ENCODE measurements at places on chromosomes 2 and 18.

DNA sequence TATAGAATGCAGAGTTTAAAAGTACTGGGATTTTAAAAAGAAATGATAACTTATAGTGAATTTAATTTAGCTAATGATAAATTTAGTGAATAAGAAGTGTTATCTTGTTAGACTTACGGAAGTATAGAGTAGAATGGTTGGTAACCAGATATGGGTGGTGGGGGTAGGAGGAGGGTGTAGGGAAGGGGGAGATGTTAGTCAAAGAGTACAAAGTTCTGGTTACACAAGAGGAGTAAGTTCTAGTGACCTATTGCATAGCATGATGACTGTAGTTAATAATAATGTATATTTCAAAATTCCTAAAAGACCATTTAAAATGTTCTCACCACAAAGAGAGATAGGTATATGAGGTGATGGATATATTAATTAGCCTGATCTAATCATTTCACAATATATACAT, 184.8 kb upstream of the STON1 start:
- DNase-seq = no peak

DNA sequence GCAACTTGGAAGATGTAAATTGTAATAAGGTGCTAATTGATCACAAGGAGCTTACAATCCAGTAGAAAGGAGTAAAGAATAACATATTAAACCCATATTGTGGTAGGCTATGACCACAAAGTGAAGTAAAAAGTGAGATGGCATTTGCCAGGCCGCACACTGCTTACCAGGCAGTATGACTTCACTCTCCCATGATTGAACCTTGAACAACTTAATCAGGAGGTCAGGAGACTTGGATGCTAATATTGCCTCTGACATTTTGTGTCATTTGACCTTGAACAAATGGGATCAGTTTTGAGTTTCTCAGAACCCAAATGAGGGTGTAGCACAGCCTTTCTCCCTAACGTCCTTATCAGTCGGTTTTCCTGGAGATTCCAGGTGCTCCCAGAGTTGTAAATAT, 44.0 kb downstream of the SLC9A2 start:
- no peak for DNase-seq

GRCh38 chr18:44744161-44745121, 63.8 kb downstream of the SETBP1 start:
- DNase-seq = no peak

GRCh38 chr2:24652265-24653182, 140.7 kb downstream of the PTRHD1 start:
- DNase-seq = no peak

GRCh38 chr2:17958466-17959092, 80.1 kb downstream of the KCNS3 start:
- no peak for DNase-seq

DNA sequence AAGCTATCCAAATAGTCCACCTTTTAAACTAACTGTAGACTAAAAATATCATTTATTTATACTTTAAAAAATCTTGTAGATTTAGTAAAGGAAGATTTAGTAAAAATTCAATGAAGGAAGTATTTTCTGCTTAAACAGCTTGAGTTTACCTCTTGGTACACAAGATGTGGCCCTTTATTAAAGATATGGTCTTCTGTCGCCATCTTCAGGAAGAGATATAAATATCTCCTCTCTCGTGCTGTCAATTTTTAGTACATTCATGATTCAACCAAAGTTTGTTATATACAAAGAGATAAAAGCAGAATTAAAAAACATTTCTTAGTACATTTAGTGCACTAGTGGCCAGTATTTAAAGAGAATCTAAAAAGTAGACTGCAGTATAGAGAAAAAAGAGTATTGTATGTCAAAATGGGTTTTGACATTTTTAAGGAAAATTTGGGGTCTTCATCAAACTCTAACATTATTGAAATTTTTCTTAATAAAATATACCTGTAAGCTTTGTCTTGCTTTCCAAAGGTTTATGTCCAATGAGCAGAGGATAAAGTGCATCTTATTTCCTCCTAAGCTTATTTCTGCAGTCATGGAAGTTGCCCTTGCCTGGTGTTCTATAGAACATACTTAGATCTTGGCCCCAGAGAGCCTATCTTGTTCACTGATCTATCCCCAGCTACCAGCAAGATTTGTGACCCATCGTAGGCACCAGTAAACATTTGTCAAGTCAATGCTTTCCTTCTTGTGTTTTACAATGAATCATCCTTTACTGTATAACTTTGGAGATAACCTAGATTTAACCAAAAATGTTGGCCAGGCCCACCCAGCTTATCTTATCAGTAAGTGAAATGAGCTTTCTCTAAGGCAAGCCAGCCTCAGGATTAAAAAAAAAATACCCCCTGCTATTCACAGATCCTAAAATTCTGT, 18.5 kb upstream of the EML6 start:
- DNase-seq = no peak

- DNase-seq = no peak
Observed at GRCh38 chr2:134041877-134042276, 212.0 kb upstream of the MGAT5 start.

DNA sequence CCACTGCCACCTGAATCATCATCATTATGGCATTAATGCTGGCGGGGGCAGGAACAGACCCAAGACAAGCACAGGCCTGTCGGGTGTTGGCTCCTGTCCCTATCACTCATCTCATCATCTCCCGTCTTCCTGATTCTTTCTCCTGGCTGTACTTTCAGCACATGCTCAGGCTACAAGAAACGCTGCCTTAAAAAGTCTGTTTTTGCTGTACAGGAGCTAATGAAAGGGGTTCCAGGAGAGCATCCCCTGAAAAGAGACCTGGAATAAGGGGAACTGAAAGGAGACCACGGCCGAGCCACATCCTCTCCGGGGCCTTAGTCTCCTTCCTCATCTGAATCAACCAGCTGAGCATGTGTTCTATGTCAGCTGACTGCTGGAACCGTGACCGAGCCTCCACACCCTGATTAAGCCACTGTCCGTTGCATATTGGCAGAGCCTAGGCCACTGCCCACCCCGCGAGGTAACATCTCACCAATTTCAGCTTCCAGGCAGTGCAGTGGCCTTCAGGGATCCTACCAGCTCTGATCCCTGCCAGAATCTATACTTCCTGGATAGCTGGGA, 62.6 kb downstream of the DNMT3A start:
- no peak for DNase-seq

GRCh38 chr18:76553715-76554546, 58.9 kb upstream of the ZNF516 start:
- no peak for DNase-seq

GRCh38 chr2:172908275-172908674, 167.4 kb upstream of the MAP3K20 start:
- no peak for DNase-seq

Data from cortex of kidney (tissue), 1 donor.